Activated CD4-positive, alpha-beta T cell treated with anti-CD3 and anti-CD28 coated beads, Interleukin-2, amount 10 ng/mL, durations not matched to agents 7 days and 5 days (primary cell): ENCODE measurements at places on chromosomes 4 and X. TPM values are rescaled to one million over a fixed set of nuclear protein-coding genes. Genes with fewer than 3 reads are reported as not detected.

DNA sequence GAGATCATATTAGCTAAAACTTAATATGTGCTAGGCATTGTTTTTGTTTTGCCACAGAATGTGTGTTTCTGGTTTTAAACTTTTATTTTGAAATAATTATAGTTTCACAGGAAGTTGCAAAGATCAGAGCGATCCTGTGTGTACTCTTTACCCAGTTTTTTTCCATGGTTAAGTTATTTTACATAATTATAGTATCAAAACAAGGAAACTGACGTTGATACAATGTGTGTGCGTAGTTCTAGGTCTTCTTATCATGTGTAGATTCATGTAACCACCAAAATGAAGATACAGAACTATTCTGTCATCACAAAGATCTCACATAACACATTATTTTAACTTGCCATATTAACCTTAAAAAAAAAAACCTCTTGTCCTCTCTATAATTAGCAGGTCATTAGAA, 69.2 kb downstream of the BLTP1 start:
- H3K27ac ChIP-seq: no peak overlapping the region
- no peaks in the 10 kb centered on the region for H3K27me3 ChIP-seq
- peaks cover 16% of the 10 kb centered on the region for H3K4me1 ChIP-seq
- no peak overlapping the region for H3K4me3 ChIP-seq

GRCh38 chrX:20382518-20383297, 116.0 kb upstream of the RPS6KA3 start:
- H3K27ac ChIP-seq: peak overlapping the region; percentile 62
- H3K4me1 ChIP-seq: peaks cover 20% of the 10 kb centered on the region
- peak; percentile 8 for DNase-seq
- H3K36me3 ChIP-seq: no peaks in the 10 kb centered on the region

DNA sequence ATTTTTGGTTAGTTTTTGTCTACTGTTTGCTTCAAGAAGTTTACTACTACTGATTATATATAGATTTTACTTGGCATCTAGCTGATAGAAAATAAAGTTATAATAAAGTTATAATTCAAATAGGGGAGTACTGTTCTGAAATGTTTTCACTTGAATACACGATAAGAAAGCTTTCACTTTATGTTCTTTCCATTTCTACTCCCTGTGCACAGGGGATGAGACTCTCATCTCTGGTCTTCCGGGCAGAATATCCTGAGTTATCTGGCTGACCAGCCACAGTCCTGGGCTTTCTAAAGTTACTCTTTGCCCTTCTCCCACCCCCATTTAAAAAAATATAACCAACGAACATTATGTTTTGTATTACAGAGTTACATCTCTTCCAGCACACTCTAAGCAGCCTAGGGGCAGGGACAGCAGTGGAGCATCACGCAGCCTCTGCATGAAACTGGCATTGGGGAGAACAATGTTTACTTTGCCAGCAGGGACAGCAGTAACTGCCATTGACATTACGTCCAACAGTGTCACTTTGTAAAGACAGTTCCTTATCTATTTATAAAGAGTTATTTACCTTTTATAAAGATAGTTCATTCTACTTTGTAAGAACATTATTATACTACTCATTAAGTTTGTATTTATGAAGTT, 64.3 kb downstream of the METTL14 start:
- DNase-seq: no peak
- H3K27ac ChIP-seq: no peak overlapping the region
- peaks cover 22% of the 10 kb centered on the region for H3K36me3 ChIP-seq
- no peaks in the 10 kb centered on the region for H3K4me1 ChIP-seq

DNA sequence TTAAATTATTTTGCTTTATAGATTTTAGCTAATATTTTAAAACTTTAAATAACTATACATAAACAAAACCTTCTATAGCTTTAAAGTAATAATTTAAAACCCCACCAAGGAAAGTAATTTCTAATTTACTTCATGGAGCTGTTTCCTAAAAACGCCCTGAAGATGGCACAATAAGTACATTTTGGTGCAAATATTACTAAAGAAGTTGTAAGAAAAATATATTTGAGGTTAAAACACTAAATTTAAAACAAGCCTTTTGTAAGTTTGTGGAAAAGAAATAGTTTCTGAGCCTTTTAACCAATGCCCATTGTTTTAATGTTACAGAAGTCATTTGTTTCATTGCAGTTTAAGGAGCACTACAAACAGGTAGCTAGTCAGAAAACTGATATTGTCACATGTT, 137.4 kb upstream of the AGA start:
- H3K4me3 ChIP-seq: no peak overlapping the region
- H3K27ac ChIP-seq: no peak overlapping the region
- no peaks in the 10 kb centered on the region for H3K4me1 ChIP-seq

CCDC160 gene
- total RNA-seq: not detected
